Spinal cord (tissue), 10 donors: ENCODE measurements at places on chromosomes 5 and 9. TPM values are rescaled to one million over a fixed set of nuclear protein-coding genes. Genes with fewer than 3 reads are reported as not detected.
A peak's percentile ranks its signal among the peaks of the same experiment; 100 is the strongest.

Gene PRSS3
- 16.7 TPM for polyA plus RNA-seq

Gene KIAA0825
- polyA plus RNA-seq, result 2.9 TPM

Gene TMOD1
- polyA plus RNA-seq, result 80.8 TPM

Gene FGD3
- polyA plus RNA-seq, result 17.2 TPM

Gene FOXD4L4
- polyA plus RNA-seq, result not detected

Gene FBP1
- 2.2 TPM for polyA plus RNA-seq

Gene NR2F1-AS1
- 65.7 TPM for polyA plus RNA-seq

Gene MARCHF3
- 25.7 TPM for polyA plus RNA-seq

Gene FNIP1
- 17.8 TPM for polyA plus RNA-seq

Gene SLC25A2
- not detected for polyA plus RNA-seq

Gene RLN1
- polyA plus RNA-seq, result 0.57 TPM

DNA sequence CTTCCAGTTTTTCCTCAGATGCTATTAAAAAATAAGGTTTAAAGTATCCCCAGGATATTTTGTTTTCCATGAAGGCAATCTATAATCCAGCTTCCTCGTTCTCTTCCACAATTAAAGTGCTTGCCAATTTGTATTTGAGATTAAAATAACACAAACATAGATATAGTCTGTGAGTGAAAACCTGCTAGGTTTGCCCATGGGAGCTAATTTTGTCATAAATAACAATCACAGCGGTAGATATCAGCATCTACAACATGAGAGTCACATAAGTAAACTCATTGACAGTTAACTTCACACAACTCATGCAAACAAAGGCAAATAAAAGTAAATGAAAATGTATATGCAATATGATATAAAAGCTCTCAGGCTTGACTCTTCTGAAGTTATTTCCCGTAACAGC, 29.2 kb upstream of the RASGRF2 start:
- no peaks in the 10 kb centered on the region for H3K36me3 ChIP-seq
- no peaks in the 10 kb centered on the region for H3K4me1 ChIP-seq
- no peak for DNase-seq

GRCh38 chr5:141874262-141874964, 3.8 kb downstream of the PCDH1 start:
- no peak overlapping the region for H3K27ac ChIP-seq
- peaks cover 14% of the 10 kb centered on the region for H3K27me3 ChIP-seq
- peaks cover 8% of the 10 kb centered on the region for H3K36me3 ChIP-seq

- H3K36me3 ChIP-seq, result peaks cover 7% of the 10 kb centered on the region
- H3K4me3 ChIP-seq, result no peak overlapping the region
- no peak overlapping the region for H3K27ac ChIP-seq
- H3K27me3 ChIP-seq, result no peaks in the 10 kb centered on the region
These were observed 13.6 kb downstream of the ZBTB43 start for GRCh38 chr9:126818482-126818881.

DNA sequence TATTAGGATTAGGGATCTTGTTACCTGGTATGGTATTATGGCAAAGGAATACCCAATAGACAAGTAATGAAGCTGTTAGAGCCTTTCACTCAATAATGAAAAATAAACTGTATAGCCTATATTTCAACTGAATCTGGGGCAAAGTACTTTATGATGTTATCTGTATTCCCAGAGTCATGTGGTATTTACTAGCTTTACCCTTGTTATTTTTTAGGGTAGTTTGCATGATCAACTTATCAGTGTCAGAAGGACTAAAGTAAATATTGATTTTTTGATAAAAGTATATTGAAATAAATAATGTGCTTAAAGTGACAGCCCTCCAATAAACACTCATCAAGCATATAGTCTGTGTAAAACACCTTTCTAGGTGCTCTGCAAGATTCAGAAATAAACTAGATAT, 64.6 kb downstream of the MAN2A1 start:
- DNase-seq, result no peak
- no peaks in the 10 kb centered on the region for H3K4me1 ChIP-seq
- H3K27me3 ChIP-seq, result no peaks in the 10 kb centered on the region
- no peak overlapping the region for H3K4me3 ChIP-seq
- no peaks in the 10 kb centered on the region for H3K36me3 ChIP-seq

DNA sequence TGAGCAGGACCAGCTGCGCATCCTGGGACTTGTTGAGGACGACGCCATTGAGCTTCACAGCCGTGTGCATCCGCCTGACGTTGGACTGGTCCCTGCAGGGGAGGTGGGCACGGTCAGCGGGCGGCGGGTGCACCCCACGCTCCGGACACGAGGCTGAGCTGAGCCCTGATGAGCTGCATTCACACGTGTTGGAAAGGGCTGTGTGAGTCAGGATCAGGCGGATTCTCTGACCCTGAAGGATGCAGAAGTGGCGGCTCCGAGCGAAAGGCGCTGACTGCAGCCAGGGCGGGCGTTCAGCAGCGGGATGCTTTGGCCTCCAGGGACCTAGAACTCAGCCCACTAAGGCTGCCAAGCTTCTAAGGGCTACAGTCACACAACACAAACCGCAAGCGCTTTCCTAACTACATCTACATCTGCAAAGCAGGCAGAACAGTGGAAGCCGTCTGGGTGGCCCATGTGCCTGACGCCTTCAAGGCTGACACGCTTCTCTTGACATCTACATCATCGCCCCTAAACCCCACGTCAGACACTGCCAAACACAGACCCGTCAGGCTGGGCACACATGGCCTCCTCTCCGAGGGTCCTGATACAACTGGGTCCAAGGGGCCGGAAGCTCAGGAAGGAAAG, 44.9 kb downstream of the NKD2 start:
- peaks cover 68% of the 10 kb centered on the region for H3K36me3 ChIP-seq
- no peak overlapping the region for H3K27ac ChIP-seq
- DNase-seq, result no peak
- no peak overlapping the region for H3K4me3 ChIP-seq
- H3K27me3 ChIP-seq, result no peaks in the 10 kb centered on the region

- H3K27ac ChIP-seq, result no peak overlapping the region
- no peak overlapping the region for H3K4me3 ChIP-seq
- H3K27me3 ChIP-seq, result peaks cover 21% of the 10 kb centered on the region
- no peak for DNase-seq
These were observed 2.8 kb upstream of the GADD45G start for GRCh38 chr9:89601856-89602562.

- H3K27me3 ChIP-seq, result no peaks in the 10 kb centered on the region
- H3K36me3 ChIP-seq, result no peaks in the 10 kb centered on the region
- no peak overlapping the region for H3K27ac ChIP-seq
- DNase-seq, result peak; percentile 28
These were observed 181.7 kb downstream of the DOCK8 start for GRCh38 chr9:396396-396795.

DNA sequence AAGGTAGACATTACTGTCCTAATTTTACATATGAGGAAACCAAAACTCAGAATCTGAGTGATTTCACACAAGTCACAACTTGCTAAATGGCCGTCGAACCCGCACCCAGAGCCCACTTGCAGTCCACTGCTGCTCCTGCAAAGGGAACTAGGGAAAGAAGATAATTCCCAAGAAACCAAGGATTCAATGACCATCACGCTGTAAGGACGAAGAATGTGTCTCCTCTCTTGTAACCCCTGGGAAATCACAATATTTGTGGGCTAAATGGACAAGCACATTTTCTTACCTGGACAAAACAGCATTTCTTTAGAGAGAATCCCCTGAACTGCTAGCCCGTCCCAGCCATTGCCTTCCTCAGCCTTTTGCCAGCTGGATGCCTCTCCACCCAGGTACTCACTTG, 2.4 kb downstream of the RPS14 start:
- H3K27me3 ChIP-seq, result no peaks in the 10 kb centered on the region
- H3K27ac ChIP-seq, result no peak overlapping the region
- H3K4me3 ChIP-seq, result no peak overlapping the region

- H3K4me1 ChIP-seq, result no peaks in the 10 kb centered on the region
- no peaks in the 10 kb centered on the region for H3K36me3 ChIP-seq
- H3K27me3 ChIP-seq, result no peaks in the 10 kb centered on the region
- H3K4me3 ChIP-seq, result no peak overlapping the region
- no peak overlapping the region for H3K27ac ChIP-seq
- DNase-seq, result no peak
These were observed 159.7 kb downstream of the SNCAIP start for GRCh38 chr5:122471752-122472061.

DNA sequence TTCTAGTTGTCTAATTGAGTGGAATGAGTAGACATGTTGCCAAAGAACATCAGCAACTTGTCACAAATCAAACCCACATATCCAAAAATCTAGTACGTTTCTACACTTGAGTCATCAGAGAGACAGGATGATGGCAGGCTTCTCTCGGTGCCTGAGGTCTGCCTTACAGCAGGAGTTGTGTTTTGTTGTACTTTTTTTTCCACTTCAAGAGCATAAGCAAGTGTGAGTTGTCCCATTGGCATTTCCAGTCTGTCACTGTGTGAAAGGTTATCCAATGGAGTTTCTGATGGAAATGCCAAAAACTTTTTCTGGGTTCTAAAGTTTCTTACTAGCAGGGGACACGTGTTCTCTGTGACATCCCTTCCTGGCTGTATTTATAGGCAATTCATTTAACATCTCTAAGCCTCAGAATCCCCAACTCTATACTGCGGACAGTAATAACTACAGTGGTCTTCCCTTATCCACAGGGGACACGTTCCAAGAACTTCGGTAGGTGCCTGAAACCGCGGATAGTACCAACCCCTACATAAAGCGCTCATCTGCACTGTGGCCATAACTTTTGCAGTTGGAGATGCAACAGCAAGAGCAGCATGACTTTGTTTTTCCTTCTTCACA, 246.5 kb downstream of the SYK start:
- H3K27me3 ChIP-seq, result no peaks in the 10 kb centered on the region
- no peak for DNase-seq
- no peak overlapping the region for H3K27ac ChIP-seq
- no peaks in the 10 kb centered on the region for H3K36me3 ChIP-seq
- no peak overlapping the region for H3K4me3 ChIP-seq
- H3K4me1 ChIP-seq, result no peaks in the 10 kb centered on the region

DNA sequence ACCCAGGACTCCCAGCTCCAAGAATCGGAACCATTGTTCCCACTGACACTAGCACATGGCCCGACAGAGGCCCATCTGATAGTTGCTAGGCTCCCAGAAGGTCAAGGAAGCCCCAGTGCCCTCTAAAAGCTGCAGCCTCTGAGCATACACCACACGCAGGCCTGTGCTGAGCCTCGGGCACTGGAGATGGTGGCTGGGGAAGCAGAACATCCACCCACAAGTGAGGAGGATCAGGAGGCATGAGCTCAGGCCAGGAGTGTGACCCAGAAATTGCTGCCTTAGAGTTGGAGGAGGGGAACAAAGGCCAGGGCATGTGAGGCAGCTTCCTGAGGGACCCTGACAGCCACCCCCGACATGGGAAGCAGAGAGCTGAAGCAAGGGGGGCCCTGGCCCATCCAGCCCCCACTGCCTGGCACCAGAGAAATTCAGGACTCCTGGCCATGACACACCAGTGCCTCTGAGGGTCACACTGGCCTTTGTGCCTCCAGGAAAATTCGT, 21.4 kb downstream of the IPPK start:
- peaks cover 54% of the 10 kb centered on the region for H3K36me3 ChIP-seq
- H3K4me3 ChIP-seq, result no peak overlapping the region
- no peak for DNase-seq
- peaks cover 15% of the 10 kb centered on the region for H3K4me1 ChIP-seq
- no peaks in the 10 kb centered on the region for H3K27me3 ChIP-seq

- H3K4me3 ChIP-seq, result no peak overlapping the region
- no peaks in the 10 kb centered on the region for H3K4me1 ChIP-seq
- no peaks in the 10 kb centered on the region for H3K27me3 ChIP-seq
- DNase-seq, result no peak
- no peaks in the 10 kb centered on the region for H3K36me3 ChIP-seq
These were observed 97.7 kb downstream of the SLC44A1 start for GRCh38 chr9:105342147-105342505.

GRCh38 chr9:35448496-35448895, 41.4 kb upstream of the RUSC2 start:
- no peak overlapping the region for H3K27ac ChIP-seq
- H3K4me1 ChIP-seq, result no peaks in the 10 kb centered on the region
- DNase-seq, result no peak
- no peaks in the 10 kb centered on the region for H3K27me3 ChIP-seq
- no peaks in the 10 kb centered on the region for H3K36me3 ChIP-seq
